ENCODE measurements at places on chromosomes 11 and 22.
A peak's percentile ranks its signal among the peaks of the same experiment; 100 is the strongest.

DNA sequence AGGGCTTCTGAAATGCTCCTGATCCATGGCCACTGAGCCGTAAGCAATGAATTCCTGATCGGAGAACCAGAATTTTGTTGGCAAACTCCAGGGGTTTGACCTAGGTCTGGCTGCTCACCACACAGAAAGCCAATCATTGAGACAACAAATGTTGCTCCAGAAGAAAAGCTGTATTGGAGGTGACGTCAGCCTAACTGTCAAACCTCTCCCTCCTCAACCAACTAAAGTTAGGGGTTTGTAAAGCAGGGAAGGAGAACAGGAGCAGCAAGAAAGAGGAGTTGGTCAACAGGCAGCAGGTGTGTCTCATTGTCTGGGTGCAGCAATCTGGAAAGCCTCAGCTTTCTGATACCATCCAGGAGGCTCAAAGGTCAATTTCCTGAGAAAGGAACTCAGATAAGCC, 133.7 kb upstream of the SEZ6L start:
- no peak for DNase-seq

GRCh38 chr11:122715548-122716440, 60.3 kb downstream of the UBASH3B start:
- no peak for DNase-seq

DNA sequence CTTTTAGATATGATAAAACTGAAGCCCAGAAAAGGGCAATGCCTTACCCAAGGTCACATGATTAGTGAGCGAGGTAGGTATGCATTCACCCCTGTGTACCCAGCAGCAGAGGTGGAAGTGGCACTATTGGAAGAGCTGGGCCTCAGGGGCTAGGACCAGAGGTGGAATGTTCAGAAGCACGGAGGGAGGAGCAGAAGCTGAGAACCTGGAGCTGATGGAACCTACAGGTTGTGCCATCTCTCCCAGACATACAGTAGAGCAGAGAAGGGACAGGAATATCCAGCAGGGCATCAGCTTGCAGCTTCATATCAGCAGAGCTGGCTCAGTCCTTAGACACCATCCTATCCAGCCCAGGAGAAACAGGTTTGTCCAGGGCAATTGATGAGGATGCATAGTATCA, 14.6 kb upstream of the FCHSD2 start:
- no peak for DNase-seq

DNA sequence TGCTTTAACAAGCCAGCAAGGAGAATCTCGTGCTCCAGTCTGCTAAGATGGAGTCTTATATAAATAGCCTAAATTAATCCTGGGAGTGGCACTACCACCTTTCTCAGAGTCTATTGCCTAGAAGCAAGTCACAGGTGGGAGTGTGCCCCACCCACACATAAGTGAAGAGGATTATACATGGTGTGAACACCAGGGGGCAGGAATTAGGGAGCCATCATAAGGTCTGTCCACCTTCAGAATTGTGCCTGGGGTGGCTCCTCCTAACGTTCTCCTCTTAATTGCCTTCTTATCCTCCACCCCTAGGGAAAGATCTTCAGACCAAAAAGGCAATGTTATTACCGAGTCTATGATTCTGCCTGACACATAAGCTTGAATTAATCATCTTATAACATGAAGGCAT, 276.8 kb upstream of the SESN3 start:
- DNase-seq: no peak

DNA sequence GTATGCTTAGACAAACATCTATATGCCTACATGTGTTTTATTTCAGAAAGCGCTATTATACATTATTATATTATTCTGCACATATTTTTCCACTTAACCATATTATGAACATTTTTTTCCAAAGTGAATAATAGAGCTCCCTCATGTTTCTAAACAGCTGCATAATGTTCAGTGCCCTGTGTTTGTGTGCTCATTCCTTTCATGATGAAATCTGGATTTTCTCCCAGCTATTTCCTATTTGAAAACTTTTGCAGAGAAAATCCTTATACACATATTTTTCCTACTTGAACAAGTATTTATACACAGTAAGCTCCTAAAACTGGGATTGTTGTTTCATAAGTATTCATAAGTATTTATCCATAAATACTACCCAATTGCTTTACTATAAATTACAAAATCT, 18.1 kb upstream of the RFPL2 start:
- no peak for DNase-seq

GRCh38 chr11:10323793-10324170, 18.9 kb downstream of the ADM start:
- DNase-seq: no peak

DNA sequence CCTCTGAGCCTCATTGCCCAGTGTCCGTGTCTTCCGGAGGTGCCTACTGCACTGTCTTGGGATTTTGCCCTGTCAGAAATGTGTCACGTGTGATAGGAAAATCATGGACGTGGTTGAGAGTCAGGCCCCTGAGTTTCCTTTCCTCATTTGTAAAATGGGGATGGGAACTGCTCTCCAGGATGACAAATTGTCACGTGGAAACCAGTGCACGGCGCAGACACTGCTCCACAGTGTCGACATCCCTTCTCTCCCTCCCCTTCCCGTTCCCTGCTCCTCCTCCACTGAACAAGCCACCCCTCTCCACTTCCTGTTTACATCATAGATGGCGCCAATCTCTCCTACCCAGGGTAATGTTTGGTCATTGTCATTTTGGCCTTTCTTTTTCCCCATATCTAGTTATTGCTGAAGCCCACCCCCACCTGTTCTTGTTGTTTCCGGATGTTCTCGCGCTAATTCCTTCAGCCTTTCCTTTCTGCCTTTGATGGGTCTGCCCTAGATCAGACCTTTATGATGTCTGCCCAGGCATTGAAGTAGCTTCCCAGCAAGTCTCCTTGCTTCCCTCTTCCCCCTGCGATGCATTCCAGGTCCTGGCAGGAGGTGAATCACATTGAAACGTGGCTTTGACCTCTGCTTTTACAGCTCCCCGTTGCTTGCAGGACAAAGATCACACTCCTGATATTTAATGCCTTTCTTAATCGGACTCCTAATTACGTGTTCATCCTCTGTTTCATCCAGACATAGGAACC, 91.8 kb downstream of the TBC1D22A start:
- DNase-seq: no peak

- DNase-seq: no peak
Measured at GRCh38 chr22:25840167-25840566, 98.2 kb downstream of the MYO18B start.

GRCh38 chr22:20807315-20807752, 33.4 kb downstream of the SERPIND1 start:
- DNase-seq: no peak

GRCh38 chr11:63595296-63595695, 18.9 kb downstream of the PLAAT3 start:
- DNase-seq: no peak

- no peak for DNase-seq
Measured at GRCh38 chr11:70888061-70888460, 364.3 kb downstream of the SHANK2 start.

GRCh38 chr11:108199446-108200321, 22.8 kb downstream of the NPAT start:
- peak; percentile 72 for DNase-seq

DNA sequence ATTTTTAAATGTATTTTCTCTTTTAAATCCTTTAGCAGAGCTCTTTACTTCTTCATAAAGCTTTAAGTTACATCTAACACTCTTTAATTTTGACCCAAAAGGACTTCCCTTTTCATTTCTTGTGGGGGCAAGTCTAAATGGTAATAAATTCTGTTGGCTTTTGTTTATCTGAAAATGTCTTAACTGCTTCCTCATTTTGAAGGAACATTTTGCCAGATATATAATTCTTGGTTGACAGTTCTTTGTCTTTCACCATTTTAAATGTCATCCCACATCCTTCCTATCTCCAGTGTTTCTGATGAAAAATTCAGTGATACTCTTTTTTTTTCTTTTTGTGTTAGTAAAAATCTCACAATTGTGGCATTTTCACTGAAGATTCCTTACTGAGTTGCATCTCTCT, 44.7 kb upstream of the ZBTB44 start:
- DNase-seq: no peak

GRCh38 chr11:123302751-123303195, 107.7 kb upstream of the CLMP start:
- DNase-seq: peak; percentile 82

DNA sequence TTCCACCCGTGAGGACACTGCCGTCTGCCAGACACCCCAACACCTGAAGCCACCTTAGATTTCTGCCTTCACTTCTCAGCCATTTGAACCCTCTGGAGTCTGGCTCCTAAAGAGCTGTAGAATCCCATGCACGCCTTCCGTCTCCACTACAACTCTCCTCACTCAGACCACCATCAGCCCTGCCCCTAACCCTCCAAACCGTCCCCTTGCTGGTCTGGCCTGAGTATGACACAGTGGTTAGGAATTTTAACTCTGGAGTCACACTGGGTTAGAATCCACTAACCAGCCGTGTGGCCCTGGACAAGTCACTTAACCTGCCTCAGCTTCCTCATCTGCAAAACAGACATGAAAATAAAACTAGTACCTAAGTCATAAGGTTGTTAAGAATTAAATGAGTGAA, 3.0 kb downstream of the CNIH2 start:
- no peak for DNase-seq
